HAP-1 (cell line): ENCODE measurements at places on chromosomes 1 and 21.

DNA sequence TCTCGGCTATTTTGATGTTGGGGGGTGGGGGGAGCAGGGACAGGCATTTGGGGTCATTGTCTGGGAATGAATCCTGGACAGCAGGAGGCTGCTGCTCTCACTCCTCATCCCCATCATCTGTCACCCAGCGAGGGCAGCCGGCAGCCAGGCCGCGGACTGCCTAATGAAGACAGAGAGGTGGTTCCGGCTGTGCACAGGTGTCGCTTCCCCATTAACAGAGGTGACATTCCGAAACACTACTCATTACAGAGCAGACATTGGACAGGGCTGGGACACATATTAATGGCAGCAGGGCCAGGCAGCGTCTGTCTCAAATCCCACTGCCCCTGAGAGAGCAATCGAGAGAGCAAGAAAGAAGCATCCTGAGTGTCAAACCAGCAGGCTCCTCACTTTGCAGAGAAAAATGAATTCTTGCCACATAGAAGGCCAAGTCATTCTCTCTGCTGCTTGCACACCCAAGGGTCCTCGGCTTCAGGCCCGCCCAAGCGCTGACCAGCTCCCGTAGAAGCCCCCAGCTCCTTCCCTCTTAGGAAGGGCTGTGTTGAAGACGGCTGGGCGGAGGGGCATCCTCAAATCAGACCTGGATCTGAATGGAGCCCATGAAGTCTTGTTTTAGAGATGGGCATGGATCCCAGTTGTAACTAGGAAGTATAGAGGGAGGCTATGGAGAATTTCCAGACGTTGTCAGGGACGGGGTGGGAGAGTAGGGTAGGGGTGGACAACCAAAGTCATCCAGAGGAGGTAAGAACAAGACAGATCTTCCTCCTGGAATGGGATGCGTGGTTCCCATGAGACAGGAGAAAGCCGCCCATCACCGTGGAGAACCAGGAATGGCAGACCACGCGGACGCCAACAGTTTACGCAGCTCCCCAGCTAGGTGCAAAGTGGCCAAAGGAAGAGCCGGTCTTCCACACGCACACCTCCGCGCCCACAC is 8.2 kb upstream of the LEMD1 start:
- DNase-seq, result no peak

- no peak for DNase-seq
Observed at GRCh38 chr1:100717218-100717617, 2.3 kb upstream of the VCAM1 start.

GRCh38 chr1:228935855-228936727 is 200.8 kb downstream of the RHOU start:
- no peak for DNase-seq

GRCh38 chr1:236800002-236800620 is 5.0 kb downstream of the MTR start:
- DNase-seq, result no peak

DNA sequence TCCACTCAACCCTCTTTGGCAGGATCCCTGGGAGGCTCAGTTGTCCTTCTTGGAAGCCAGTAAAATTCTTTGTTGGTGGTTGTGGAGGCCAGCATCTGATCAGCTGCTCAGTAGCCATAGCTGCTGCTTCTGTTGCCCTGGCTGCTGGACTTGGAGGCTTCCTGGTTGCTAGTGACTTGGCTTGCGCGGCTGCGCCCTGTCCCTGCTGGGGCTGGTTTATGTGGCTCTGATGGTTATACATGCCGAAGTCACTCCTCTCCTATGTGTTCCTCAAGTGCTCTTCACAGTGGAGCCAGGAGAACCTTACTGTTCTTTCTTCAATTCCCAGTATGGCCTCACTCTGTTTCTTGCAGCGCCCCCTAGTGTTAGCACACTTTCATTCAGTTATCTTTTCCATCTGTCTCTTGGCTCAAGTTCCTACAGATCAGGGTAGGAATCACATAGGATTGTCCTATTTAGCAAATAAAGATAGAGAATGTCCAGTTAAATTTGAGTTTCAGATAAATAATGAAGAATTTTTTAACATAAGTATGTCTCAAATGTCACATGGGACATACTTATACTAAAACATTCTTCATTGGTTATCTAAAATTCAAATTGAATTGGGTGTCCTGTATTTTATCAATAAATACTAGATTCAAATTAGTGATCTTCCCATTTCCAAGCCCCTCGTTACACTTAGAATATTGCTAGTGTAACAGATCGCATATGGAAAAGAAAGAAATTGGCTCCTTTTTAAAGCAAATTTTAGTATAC is 176.5 kb downstream of the TGFB2 start:
- DNase-seq, result peak; percentile 15

DNA sequence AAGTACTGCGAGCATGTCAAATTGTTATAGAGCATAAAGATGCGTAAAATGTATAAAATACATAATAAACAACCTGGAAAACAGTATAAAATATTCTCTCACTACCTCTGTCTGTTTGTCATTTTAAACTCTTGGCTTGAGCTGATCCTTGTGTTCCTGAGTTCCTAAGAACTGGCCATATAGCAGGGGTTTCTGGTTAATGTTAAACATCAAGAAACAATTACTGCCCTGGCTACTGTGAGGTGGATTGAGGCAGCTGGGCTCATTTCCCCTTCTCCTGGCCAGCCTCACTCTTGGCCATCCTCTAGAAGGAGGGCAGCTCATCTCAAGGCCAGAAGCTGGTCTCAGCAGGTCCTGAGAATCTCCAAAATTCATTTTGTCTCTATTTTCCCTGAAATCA is 297.3 kb upstream of the USP24 start:
- DNase-seq, result no peak

- no peak for DNase-seq
Observed at GRCh38 chr21:37983336-37984095, 67.3 kb upstream of the KCNJ6 start.

DNA sequence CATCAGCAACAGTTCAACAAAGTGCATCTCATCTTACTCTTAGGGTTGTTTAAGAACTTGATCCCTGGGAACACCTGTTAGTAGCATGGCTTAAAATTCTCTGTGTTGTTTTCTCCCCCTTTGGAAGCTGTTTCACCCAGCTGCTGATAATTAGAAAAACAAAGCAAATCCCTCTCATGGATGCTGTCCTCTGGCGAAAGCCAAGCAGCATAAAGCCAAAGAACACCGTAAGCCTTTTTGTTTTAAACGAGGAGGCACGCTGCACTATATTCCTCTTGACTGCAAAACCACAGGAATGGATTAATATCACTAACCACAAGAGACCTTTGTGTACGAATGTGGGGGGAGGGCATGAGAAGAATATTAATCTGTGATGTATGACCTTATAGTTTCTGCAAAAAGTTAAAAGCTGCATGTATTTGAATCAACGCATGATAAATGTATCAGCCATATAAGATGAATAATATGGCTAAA is 923.2 kb downstream of the LTN1 start:
- no peak for DNase-seq

GRCh38 chr1:92551916-92552315 is 65.2 kb upstream of the GFI1 start:
- DNase-seq, result no peak

- no peak for DNase-seq
Observed at GRCh38 chr1:99374109-99374508, 109.8 kb downstream of the PLPPR4 start.

- no peak for DNase-seq
Observed at GRCh38 chr1:160863061-160863773, 530 bp upstream of the CD244 start.

- DNase-seq, result no peak
Observed at GRCh38 chr1:6129313-6129712, 50.8 kb downstream of the CHD5 start.

DNA sequence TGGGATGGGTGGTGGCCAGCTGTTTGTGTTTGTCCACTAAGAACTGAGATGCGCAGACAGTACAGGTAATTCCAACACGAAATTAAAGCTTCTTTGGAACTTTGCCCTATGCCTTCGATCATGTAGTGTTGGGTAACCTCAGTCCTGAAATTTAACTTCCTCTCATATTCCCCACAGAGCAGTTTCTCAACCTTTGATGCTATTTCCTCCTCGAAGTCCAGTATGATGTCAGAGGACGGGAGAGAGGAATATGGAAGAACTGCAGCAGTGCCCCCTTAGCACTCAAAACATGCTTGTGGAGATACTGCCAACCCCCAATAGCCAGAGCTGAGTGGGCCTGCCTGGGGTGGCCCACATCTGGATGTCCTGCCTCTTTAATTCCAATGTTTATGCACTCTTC is 3.6 kb downstream of the LPAR3 start:
- DNase-seq, result no peak

DNA sequence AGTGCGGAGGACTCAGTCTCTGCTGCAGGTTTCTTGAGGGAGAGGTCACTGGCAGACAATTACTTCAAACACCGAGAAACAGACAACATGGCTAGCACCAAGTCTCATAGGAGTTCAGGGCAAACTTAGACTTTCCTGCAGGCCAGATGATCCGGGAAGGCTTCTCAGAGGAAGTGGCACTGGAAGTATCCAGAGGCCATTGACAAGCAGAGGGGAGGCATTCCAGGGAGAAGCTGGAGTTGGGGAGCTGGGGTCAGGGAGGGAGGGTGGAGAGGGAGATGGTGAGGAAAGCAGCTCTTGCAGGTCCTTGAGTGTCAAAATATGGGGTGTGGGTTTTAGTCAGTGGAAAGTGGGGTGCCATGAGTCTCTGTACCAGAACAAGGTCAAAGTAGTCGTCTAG is 147.9 kb downstream of the KAZN start:
- no peak for DNase-seq

DNA sequence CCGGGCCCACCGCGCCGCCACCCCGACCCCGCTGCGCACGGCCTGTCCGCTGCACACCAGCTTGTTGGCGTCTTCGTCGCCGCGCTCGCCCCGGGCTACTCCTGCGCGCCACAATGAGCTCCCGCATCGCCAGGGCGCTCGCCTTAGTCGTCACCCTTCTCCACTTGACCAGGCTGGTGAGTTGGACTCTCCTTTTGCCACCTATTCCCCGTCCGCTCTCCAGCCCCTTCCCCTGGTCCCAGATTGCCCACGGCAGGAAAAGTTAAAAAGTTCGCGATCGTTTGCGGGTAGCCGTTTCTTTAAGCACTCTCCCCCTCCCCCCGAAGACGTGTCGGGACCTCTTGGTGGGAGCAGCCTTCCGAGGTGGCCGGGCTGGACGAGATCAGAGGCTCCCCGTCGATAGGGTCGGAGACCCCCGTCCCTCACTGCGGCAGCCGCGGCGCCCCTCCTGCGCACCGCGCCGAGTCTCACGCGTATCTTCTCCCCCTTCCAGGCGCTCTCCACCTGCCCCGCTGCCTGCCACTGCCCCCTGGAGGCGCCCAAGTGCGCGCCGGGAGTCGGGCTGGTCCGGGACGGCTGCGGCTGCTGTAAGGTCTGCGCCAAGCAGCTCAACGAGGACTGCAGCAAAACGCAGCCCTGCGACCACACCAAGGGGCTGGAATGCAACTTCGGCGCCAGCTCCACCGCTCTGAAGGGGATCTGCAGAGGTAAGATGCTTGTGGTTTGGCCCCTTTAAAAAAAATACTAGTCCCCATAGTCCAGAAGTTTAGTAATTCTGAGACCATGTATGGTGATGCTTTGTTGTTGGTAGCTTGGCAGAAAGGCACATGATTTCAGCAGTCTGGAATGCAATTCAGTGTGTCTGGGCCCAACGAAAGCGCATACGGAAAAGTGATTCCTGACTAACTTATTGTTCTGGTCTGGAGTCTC is 576 bp downstream of the CCN1 start:
- peak; percentile 86 for DNase-seq

GRCh38 chr1:208265122-208265469 is 20.9 kb upstream of the PLXNA2 start:
- no peak for DNase-seq

- DNase-seq, result no peak
Observed at GRCh38 chr1:119015547-119015946, 27.4 kb upstream of the TBX15 start.

DNA sequence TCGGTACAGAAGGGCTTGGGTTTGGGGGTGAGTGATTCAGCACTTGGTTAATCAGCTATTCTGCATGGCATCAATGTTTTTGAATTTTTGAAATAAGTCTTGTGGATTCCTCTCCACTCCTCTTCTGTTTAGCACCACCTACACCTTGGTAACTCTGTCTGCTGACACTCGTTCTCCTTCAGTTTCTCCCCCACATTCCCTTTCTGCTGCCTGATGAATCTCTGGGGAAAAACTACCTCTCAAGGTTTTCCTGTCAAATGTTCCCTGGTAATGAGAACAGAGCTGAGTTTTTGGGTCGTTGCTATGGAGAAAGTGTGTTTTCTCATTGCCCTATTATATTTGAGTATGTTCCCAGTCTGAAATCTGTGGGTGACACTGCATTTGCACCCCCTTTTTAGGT is 108.2 kb downstream of the GABPA start:
- DNase-seq, result no peak

- DNase-seq, result no peak
Observed at GRCh38 chr1:55640708-55641473, 425.7 kb upstream of the USP24 start.

DNA sequence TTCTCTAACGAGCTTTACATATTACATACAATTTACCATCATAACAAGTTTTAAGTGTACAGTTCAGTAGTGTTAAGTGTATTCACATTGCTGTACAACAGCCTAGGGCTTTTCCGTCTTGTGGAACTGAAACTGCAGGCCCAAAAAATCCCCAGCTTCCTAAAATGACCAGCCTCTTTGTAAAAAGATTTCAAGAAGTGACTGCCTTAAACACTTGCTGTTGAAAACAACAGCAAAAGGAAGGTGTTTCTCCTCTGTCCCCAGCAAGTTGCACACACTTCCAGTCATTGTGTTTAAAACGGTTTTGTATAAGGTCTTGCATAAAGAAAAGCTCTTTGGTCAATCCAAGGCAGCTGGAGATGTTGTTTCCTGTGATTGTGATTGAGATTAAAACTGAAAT is 16.0 kb upstream of the GBP1 start:
- peak; percentile 2 for DNase-seq

DNA sequence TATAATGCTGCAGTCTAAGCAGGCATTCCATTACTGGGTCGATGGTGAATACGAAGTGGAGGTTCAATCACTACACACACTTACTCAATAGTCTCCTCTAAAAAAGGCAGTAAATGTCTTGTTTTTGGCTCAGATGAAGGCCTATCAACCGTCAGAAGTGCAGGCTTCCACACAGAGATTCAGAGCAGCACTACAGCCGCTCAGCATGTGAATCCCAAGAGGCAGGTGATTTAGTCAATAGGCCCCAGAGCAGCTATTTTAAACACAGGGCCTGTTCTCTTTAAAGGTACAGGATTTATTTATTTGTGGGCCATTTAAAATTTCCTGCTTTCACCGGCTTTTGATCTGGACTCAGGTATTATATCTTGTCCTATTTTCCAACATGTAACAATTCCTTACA is 293.7 kb downstream of the RGS7 start:
- no peak for DNase-seq
